ENCODE measurements at places on chromosomes 7 and 10.

DNA sequence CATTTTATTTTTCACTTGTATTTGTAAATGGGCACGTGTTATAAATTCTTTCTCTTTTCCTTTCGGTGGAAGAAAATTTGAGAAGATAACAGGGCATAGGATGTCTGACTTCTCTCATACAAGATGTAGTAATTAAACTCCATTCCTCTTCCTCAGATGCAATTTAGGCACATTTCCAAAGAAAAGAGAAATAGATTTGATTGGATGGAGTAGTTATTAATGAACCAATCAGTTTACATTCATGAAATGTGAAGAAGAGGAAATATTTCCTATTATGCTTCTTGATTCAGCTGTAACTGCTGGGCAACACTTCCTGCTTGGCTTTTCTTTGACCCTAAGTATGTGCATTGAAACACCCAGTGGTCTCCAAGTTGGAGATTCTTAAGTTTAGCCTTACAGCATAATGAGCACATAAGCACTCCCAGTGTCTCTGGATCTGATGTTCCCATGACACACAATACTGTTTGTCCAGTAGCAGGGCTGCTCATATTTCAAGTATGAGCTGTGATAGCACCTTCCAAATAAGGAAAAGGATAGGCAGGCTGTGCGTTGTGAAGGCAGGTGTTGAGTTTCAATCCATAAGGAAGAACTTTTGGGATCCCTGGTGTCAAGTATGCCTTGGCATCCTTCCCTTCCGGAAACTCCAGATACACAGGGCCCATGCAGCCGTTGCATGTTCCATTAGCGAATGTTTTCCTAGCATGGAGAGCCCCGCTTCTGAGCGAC, 33.4 kb upstream of the COBL start:
- DNase-seq: no peak

DNA sequence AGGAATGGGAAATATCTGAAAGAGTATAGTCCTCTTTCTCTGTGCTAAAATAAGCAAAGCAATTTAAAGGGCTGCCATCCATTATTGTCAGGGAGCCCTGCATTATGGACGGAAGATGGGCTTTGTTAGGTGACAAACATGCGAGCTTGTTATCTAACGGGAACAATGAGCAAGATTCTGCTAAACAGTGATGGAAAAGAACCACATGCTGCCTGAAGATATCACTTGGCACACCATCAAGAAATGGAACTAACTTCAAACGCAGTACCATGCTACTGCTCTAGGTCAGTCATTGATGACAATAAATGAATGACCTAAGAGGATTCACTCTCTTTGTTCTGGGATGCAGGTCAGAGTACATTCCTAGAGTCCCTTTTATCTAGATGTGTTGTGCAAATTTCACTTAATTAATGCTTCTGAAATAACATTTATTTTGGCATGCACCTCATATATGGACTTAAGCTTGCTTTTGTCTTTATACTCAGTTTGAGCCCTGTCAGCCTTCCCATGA, 175.7 kb upstream of the PTN start:
- DNase-seq: no peak

DNA sequence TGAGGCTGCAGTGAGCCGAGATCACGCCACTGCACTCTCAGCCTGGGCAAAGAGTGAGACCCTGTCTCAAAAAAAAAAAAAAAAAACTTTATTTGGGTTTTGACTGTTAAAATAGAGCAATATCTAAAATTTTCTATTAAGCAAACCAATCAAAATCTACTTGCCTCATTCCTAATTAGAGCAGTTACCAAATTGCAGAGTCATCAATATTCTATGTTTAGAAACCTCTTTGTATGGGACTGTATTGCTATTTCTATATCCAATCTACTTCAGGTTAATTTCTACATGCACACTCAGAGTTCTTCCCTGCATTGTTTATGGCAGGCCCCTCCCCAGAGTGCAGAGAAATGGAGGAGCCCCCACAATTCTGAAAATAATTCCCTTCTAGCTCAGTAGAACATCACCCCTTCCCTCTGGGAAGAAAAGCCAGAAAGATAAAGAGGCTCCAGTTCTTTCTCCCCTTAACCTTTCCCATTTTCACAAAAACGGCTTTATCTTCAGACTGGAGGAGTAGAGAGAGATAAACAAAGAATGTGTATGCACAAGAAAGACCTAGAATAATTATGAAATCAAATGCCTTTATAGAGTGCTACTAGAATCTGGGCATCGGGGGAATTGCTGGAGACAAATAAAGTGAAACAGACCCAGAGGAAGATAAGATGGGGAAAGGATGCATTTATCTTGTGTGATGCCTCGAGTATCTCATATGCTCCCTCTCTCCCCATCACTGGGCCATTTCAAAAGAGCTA, 17.9 kb downstream of the SCRN1 start:
- no peak for DNase-seq

DNA sequence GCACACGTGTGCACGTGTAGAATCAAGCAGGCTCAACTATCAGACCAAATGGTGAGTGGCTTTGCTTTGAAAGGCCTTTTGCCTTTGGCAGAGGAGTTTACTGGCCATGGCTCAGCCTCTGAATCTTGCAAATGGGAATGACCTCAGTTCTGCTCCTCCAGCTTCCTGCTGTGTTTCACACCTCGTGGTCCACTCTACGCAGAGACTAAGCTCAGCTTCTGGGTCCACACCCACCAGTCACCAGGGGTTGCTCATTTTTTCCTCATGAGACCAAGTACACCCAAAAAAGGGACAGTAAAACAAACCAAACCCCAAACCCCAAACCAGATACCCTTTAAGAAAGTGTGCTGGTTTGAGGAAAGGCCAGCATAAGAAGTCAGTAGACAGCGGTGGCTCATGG, 236.4 kb downstream of the DNAJB6 start:
- DNase-seq: no peak

- no peak for DNase-seq
Measured at GRCh38 chr7:25859412-25860274, 292.4 kb upstream of the NFE2L3 start.

- no peak for DNase-seq
Measured at GRCh38 chr7:94511718-94512117, 2.1 kb downstream of the CASD1 start.

- DNase-seq: no peak
Measured at GRCh38 chr10:75441196-75441595, 9.8 kb downstream of the LRMDA start.

- DNase-seq: no peak
Measured at GRCh38 chr7:16694806-16695205, 48.8 kb downstream of the BZW2 start.

DNA sequence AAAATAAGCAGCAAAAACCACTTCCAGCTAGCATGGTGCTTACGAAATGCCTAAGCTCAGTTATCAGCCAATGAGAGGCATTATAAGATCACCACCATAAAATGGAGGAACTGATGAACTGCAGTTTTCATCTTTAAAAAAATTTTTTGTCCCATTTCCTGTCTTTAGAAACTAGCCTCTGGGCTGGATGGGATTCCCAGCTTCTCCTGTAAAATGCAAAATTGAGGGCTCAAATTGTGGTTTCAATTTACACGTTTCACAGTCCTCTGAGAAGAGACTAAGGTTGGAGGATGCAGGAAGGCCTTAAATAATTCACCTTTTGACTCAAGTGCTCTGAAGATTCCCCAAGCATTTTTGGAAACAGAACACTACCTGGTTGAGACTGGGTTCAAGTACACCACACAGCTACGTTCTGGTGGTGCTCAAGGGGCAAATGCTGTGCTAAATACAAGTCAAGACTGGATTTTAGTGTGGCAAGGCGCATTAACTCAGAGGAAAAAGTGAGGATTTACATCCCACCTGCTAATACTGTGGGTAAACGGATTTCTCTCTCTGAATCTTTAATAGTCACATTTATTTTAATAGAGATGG, 951 bp downstream of the ZNF25 start:
- DNase-seq: peak; percentile 38

- no peak for DNase-seq
Measured at GRCh38 chr7:17598846-17599245, 300.4 kb downstream of the AHR start.

GRCh38 chr7:139300390-139300789, 40.7 kb upstream of the FMC1 start:
- no peak for DNase-seq

DNA sequence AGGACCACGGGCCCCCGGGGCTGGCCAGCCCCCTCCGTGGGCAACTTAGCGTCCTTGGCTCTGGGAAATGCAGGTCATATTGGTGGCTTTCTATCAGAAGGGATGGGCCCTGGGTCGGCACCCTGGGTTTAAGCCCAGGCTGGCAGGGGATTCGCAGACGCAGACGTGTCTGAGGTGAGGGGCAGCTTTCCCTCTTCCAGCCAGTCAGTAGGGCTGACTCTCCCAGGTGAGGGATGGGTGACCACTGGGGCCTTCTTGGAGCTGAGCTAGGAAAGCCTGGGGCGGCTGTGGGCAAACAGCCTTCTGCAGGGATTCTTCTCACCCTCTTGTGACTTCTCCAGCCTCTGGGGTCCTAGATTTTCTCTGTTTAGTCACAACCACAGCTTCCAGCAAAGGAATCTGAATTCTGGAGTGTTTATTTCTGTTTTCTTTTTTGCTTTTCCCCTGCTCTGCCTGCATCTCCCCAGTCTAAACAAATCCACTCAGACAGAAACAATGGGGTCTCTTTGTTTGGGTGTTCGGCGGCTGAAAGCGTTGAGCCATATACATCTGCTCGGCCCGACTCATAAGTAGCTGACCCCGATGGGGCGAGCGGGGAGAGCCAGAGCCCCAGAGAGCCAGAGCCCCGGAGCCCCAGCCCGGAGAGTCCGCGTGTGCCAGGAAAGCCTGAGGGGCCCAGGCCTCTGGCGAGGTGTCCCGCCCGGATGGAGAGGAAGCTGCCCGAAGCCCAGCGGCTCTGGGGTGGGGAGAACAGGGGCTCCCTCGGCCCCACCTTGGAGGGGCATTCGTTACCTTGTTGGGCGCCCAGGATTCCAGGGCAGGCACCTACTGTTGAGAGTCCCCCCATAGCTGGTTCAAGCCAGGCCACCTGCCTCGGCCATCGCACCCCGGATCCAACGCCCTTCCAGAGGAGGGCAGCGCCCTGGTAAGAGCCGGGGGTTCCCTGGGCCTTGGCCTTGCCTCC, 2.0 kb downstream of the MNX1 start:
- DNase-seq: no peak

DNA sequence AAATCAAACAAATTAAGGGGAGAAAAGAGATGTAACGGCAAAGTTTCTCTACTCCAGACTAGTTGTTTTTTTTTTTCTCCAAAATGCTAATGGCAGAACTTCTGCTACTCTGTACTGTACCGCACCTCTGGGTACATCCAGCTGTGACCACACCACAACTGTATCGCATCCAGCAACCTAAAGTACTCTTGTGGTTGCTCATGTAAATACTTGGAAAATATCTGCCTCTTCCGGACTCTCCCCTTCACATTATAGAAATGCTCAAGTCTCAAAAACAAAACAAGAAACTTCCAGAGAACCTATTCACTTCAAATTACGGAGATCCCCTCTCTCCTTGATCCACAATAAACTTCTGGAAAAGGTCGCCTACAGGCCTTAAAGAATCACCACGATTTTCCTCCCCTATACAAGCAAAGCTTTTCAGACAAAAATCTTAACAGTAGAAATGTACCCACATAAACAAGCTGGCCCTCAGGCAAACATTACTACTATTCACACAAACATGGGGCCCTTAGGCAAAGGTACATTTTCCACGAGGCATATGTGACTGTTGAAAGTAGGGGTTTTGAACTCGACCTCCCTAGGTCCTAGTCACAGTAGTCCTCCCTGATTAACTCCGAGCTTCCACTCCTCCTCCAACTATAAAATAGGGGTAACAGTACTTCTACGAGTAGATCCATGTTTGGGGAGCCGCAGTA, 222.9 kb upstream of the MKLN1 start:
- DNase-seq: no peak

DNA sequence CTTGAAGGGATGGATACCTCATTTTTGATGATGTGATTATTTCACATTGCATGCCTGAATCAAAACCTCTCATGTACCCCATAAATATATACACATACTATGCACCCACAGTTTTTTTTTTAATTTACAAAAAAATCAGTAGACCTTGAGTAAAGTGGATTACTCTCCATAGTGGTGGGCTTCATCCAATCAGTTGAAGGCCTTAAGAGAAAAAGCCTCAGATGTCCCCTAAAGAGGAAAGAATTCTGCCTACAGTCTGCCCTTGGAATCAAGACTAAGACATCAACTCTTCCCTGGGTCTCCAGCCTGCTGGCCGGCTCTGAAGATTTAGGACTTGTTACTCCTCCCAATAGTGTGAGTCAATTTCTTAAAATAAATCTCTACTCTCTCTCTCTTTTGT, 1.1 kb downstream of the AZGP1 start:
- DNase-seq: no peak

GRCh38 chr10:132669208-132669861, 116.6 kb downstream of the NKX6-2 start:
- no peak for DNase-seq

DNA sequence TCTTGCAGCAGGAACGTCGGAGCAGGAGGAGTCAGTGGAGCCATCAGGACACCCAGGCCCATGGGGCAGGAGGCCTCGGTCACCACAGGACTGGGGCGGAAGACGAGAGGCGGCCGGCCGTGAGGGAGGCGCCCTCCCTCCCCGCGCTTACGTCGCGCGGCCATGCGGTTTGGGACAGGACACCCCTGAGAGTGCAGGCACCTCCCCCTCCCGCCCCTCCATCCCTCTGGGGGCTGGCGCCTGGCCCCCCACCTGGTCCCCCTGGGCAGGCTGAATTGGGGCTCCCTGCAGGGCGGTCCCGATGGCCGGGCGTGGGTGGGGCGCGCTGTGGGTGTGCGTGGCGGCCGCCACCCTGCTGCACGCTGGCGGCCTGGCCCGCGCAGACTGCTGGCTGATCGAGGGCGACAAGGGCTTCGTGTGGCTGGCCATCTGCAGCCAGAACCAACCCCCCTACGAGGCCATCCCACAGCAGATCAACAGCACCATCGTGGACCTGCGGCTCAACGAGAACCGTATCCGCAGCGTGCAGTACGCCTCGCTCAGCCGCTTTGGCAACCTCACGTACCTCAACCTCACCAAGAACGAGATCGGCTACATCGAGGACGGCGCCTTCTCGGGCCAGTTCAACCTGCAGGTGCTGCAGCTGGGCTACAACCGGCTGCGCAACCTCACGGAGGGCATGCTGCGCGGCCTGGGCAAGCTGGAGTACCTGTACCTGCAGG, 74.4 kb downstream of the ELFN1 start:
- DNase-seq: no peak

DNA sequence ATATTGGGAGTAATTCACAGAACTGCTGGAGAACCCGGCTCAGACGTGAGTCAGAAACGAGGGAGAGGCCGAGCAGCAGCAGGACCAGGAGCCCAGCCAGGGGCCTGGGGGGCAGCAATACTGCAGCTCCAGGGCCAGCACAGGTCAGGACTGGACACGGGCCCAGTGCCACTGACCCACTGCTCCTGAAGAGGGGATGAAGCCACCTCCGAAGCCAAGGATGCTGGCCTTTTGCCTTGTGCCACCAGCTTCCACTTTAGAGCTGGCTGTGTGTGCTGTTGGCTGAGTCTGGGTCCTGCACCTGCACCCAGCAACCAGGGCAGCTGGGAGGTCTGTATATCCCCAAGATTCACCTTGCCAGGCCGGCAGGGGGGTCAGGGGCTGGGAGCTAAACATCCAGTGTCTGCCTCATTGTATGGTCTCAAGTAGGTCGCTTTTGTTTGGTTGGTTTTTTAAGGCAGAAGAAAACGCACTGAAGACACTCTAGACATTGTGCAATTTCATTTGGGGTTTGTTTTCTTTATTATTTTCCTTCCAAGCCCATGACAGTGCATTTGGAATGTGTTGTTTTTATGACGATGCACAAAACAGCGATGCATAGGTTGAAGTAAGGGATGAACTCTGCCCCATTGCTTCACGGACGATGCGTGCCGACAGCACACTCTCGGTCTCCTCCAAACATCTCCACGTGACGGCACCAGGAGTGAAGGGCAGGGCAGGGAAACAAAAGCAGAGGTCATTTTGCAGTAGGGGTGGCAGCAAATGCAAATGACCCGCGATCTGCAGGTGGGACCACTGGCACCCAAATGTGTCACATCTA, 27.7 kb upstream of the INSIG1 start:
- DNase-seq: no peak
